ENCODE measurements at places on chromosomes 11 and 22.

GRCh38 chr11:65611758-65612603 lies 2.0 kb downstream of the MAP3K11 start:
- DNase-seq: no peak

DNA sequence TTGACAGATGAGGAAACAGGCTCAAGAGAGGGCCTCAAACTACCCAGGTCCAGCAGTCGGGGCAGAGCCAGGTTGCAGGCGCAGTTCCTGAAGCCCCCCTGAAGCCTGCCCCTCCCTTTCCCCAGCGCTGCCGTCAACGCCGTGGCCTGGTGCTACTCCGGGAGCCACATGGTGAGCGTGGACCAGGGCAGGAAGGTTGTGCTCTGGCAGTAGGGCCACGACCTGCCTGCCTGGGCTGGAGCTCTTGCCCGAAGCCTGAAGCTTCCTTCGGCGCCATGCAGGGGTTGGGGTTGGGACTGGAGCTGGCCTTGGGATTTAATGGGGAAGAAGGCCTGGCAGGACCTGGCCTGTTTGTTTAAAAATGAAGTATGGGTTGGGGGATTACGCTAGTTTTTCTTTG lies 15.0 kb downstream of the ATG16L2 start:
- no peak for DNase-seq

- no peak for DNase-seq
Observed at GRCh38 chr11:129383502-129383901, 7.9 kb downstream of the BARX2 start.

GRCh38 chr11:61367406-61367805 lies 5.2 kb downstream of the TMEM138 start:
- no peak for DNase-seq

DNA sequence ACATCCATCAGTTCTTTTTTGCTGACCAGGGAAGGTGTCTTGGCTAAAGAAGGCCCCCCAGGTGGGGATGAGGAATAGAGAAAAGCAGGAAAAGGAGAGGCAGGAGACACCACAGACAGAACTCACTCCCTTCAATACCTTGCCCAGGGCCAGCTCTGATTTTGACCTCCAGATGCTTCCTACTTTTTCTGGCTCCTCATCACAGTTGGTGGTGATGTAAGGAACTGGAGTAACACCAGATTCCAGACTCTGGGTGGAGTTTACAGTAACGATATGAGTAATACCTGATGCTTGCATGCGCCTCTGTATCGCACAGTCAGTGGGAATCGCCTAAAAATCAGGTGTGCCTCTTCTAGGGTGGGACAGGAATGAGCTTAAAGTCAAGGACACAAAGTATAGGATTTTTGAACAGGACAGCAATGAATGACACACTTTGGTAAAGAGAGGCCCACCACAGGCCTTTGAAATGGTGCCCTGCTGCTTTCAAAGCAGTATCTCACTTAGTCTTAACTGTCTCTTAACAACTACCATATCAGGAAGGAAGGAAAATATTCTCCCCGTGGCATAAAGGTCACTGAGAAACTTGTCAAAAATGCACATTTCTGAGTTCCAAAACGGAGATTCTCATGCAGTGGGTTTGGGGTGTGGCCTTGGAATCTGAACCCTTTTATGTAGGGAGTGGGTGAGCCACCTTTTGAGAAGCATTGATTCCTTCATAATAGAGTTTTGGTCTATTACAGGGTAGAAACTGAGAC lies 140.8 kb downstream of the SNX19 start:
- no peak for DNase-seq

DNA sequence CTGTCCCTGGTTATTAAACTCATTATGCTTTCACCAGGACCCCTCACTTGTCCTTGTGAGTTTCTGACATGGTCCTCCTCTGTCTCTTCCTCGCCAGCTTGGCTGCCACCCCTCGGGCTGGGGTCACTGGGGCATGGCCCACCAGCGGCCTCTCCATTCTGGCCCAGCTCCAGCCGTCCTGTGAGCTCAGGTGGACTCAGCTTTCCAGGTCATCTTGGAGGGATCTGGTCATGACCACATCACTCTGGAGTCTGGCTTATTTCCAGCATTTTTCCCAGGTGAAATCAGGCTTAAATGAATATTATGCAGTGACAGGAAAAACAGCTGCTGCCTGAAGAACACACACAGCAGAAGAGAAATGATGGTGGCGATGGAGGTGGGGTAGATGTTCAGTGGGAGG lies 224.5 kb downstream of the ADAMTS15 start:
- DNase-seq: no peak

DNA sequence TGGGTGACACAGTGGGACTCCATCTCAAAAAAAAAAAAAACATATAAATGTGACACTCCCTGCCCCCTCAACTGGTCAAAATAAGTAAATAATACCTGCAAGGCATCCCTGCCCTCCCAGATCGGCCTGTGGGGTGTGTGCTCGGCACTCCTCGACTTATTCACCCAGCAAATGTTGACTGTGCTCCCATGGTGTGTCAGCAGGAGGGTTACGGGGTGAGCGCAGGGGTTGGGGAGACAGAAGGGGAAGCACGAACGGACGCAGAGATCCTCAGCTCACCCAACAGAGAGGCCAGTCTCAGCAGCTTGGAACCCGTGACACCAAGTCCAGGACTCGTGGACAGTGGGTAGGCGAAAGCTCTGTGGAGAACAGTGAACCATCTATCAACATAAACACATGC lies 1.6 kb upstream of the ADM2 start:
- DNase-seq: no peak

DNA sequence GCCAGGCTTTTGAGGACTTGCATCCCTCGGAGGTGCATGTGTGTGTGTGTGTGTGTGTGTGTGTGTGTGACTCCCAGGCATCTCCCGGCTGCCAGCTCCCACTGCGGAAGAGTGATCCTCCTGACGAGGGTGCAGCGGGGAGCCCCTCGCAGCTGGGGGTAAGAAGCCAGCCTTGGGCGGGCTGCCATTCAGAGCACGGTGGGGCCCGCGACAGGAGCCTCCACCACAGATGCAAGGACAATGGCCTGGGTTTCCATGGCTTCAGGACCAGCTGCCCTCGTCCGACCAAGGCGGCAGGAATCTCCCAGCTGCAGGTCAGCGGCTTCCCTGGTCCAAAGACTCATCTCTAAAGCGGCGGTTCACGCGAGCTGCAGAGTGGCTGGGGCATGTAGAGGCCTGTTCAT lies 908.5 kb downstream of the BRD1 start:
- DNase-seq: no peak

DNA sequence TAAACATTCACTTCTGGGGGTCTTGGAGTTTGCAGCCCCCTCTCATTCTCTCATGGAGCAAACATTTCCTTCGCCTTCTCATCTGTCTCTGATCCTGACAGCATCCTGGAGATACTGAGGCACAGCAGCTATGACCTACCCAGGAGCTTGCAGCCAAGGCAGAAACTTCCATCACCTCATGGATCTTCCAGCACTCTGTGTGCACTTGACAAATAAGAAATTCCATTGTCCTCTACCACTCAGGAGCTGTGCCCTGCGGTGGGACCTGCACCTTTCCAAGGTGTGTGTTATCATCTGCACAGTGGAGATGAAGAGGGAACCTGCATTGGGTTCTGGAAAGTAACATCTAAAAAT lies 49.1 kb downstream of the GGTLC2 start:
- DNase-seq: no peak

GRCh38 chr11:1762537-1763302 lies 1.0 kb downstream of the CTSD start:
- DNase-seq: peak; percentile 39

GRCh38 chr11:29389793-29390192 lies 627.0 kb downstream of the KCNA4 start:
- no peak for DNase-seq

DNA sequence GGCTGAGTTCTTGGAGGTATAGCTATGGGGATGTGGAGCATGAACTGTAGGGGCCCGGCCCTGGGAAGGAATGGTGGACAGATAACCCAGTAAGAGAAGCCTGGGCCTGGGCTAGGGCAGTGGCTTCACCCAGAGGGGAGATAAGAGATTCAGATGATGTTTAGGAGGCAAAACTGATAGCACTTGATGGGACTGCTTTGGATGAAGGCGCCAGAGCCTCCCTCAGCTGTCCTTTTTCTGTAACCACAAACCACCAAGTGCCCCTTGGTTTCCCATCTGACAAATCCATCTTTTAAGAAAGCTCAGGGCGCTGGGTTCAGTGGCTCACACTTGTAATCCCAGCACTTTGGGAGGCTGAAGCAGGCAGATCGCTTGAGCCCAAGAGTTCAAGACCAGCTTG lies 23.4 kb downstream of the RELT start:
- DNase-seq: no peak

- DNase-seq: no peak
Observed at GRCh38 chr11:77617892-77618291, 19.7 kb downstream of the CLNS1A start.

DNA sequence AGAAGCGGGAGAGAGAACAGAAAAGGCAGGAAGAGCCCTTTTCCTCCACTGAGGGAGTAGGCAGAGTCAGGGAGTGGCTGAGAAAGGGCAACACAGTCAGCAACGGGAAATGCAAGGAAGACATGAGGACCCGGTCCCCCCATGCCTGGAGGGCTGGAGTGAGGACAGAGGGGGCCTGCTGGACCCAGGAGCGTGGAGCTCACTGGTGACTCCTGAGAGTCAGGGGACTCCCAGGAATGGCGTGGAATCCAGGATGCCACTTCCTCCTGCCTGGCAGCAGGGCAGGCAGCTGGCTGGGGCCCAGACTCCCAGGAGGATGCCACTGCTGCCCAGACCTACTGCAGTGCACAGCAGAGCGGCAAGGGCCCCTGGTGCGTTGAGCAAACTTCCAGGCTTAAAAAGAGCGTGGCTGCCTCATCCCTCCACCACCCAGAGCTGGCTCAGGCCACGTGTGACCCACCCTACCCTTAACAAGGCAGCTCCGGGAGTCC lies 11.3 kb downstream of the C11orf21 start:
- no peak for DNase-seq

DNA sequence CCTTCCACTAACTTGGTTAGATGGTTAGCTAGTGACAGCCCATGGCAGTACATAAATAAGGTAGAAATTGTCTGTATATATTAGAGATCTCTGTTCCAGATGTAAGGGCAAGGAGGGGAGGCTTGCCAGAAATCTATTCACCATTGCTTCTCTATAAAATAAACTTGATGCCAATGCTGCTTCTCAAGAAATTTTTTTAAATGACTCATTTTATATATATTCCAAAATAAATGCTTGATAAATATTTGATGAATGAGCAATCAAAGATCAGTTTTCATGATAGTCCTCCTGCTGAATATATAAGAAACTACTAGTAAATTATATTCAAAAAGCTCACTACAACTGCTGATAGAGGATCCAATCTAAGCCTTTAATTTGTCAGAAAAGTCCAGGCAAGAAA lies 710.6 kb upstream of the CCDC179 start:
- DNase-seq: no peak

GRCh38 chr11:72039856-72040401 lies 40.4 kb downstream of the NUMA1 start:
- DNase-seq: no peak

- no peak for DNase-seq
Observed at GRCh38 chr11:96200243-96200642, 142.8 kb downstream of the MAML2 start.

- DNase-seq: no peak
Observed at GRCh38 chr22:42207918-42208317, 62.5 kb downstream of the TCF20 start.

- peak; percentile 93 for DNase-seq
Observed at GRCh38 chr22:37043828-37044538, 7.6 kb upstream of the KCTD17 start.

- DNase-seq: no peak
Observed at GRCh38 chr22:31343235-31344191, 2.6 kb downstream of the PATZ1 start.

DNA sequence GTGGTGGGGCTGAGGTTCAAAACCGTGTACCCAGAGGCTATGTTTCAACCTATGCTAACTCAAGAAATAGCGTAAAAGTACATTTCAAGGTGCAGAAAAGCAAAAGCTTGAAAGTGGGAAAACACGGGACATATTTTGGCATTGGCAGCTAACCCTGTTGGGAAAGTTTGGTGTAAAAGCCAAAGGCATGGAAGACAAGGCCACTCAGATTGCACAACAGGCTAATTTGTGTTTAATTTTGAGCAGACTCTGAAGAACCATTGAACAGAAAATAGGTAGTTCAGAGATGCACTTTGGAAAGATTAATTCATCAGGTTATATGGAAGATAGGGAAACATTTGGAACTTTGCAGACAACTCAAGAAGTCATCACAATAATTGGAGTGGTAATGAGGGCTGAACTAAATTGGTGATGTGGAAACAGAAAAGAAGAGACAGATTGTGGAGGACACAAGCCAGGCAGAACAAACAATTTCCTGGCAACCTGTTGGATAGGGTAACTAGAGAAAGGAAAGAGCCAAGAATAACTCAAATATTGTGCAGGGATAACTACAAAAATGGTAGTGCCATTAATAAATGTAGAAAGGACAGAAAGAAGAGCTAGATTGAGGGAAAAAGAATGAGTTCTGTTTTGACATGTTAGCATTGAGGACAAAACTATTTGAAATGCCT lies 140.5 kb upstream of the PGR start:
- no peak for DNase-seq

GRCh38 chr11:114317787-114318137 lies 21.6 kb downstream of the NNMT start:
- no peak for DNase-seq

- no peak for DNase-seq
Observed at GRCh38 chr22:25406510-25407210, 157.8 kb upstream of the GRK3 start.

GRCh38 chr11:79439410-79439885 lies 1.4 kb downstream of the TENM4 start:
- DNase-seq: no peak

GRCh38 chr11:120339394-120339890 lies 3.2 kb downstream of the ARHGEF12 start:
- DNase-seq: no peak

DNA sequence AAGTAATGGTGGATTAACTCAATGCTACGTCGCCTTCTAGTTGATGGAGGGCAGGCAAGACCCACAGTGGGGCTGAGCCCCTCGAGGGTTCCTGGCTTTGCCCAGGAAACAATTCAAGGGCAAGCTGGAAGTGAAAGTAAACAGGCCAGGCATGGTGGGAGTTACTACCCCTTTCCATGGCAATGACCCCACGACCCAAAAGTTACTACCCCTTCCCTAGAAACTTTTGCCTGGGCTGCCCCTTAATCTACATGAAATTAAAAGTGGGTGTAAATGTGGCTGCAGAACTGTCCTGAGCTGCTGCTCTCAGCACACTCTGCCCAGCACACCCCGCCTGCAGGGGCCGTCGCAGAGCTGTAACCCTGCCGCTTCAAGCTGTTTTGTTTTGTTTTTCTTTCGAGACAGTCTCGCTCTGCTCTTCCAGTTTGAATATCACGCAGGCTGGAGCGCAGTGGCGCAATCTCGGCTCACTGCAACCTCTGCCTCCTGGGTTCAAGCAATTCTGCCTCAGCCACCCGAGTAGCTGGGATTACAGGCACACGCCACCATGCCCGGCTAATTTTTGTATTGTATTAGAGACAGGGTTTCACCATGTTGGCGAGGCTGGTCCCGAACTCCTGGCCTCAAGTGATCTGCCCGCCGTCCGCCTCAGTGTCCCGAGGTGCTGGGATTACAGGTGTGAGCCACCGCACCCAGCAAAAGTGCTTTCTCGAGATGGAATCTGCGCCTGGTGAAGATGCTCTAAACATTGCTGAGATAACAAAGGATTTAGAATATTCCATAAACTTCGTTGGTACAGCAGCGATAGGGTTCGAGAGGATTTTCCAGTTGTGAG lies 5.9 kb upstream of the RNH1 start:
- DNase-seq: no peak

- no peak for DNase-seq
Observed at GRCh38 chr11:33063326-33063881, 24.0 kb downstream of the TCP11L1 start.

- no peak for DNase-seq
Observed at GRCh38 chr11:8047382-8047781, 33.6 kb upstream of the TUB start.

GRCh38 chr11:134142536-134142935 lies 73.7 kb downstream of the JAM3 start:
- no peak for DNase-seq

All from GM12892 (cell line).